ENCODE measurements at places on chromosomes 16 and 17.

GRCh38 chr16:22664132-22664531 lies 149.8 kb upstream of the HS3ST2 start:
- no peak for DNase-seq

GRCh38 chr17:51455211-51455610 lies 194.9 kb downstream of the UTP18 start:
- DNase-seq: no peak

GRCh38 chr16:61987474-61988012 lies 48.7 kb downstream of the CDH8 start:
- no peak for DNase-seq

- DNase-seq: no peak
These were observed 204.9 kb upstream of the CDH13 start for GRCh38 chr16:82421851-82422250.

DNA sequence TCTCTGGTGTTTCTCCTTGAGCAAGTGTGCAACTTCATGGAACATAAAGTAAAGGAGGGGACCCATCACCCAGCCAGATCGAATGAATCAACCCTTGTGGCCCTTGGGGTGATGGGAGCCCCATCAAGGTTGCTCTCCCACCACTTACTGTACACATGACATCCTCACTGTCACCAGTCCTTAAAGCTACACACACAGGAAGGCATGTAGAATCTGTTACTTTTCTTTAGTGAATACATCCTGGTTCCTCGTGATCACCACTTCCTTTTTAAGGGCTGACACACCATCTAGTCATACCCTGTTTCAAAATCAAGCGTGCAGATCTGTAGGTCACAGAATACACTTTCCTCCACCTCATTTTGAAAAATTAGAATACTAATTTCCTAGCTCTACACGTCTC lies 22.6 kb upstream of the MPHOSPH6 start:
- no peak for DNase-seq

DNA sequence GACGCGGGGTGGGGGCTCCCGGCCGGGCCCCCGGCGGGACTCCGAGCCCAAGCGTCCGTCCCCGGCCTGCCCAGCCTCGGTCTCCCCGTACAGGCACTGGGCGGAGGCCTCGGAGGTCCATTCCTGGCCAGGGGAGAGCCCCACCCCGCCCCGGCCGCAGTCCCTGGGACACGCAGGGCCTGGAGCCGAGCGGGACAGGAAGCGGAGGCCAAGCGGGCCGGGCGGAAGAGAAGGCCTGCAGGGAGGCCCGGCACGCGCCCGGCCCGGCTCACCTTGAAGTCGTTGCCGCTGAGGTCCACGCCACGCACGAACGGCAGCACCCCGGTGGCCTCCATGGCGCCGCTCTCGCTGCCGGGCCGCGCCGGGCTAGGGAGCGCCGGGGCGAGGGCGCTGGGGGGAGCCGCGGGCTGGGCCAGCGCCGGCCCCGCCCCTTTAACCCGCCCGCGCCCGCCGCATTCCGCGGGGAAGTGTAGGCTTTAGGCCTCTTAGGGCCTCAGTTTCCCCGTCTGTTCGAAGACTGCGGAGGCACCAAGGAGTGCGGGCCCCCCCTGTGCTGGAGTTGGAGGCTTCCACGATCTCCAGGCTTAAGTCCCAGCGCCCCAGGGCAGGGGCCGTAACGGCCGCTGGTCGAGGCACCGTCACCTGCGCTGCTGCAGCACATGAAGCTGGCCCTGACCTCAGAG lies at the start of gene FLII:
Gene FLII, minus strand, starts transcription at position 383 of the 683 bp plus-strand sequence. Its CDS starts 48 bp downstream, at position 335.
- peak; percentile 35 for DNase-seq

- no peak for DNase-seq
These were observed 8.3 kb upstream of the EDC4 start for GRCh38 chr16:67864594-67864993.

DNA sequence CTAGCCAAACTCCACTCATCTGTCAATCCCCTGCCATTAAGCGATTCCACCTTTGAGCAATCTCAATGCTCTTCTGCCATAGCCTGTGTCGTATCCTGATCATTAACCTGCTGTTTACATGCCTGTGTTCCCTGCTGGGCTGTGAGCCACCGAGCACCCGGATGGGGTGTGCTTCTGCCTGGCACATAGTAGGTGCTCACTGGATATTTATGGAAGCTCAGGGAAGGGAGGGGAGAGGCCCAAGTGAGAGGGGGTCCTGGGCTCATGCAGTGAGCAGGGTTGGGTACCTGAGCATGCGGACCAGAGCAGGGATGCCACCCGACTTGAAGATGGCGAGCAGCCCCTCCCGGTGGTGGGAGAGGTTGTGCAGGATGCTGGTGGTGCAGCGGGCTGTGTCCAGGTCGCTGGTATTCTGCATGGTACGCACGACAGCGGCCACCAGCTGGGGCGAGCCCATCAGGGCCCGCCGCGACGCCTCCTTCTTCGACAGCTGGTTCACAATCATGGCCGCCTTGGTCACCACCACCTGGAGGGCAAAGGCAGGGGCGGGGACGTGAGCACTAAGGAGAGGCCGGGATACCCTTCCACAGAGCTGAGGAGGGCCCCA lies 17.7 kb downstream of the JUP start:
- DNase-seq: no peak

GRCh38 chr17:1661045-1661444 lies 11.4 kb upstream of the RILP start:
- no peak for DNase-seq

DNA sequence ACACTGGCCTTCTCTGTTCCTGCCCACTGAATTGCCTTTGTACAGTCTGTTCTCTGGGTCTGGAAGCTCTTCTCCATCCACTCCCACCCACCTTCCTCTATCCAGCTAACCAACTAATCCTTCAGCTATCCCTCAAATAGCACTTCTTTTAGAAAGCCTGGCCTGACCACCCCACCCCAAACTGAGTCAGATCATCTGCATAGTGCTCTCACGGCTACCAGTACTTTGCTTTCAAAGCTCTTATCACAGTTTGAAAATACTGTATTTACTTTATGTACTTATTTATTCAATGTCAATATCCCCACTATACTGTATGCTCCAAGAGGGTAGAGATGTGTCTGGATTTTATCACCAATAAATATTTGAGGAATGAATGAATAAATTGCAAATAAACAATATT lies 4.5 kb upstream of the CLDN7 start:
- DNase-seq: no peak

- no peak for DNase-seq
These were observed 4.6 kb downstream of the MYBBP1A start for GRCh38 chr17:4550534-4551039.

DNA sequence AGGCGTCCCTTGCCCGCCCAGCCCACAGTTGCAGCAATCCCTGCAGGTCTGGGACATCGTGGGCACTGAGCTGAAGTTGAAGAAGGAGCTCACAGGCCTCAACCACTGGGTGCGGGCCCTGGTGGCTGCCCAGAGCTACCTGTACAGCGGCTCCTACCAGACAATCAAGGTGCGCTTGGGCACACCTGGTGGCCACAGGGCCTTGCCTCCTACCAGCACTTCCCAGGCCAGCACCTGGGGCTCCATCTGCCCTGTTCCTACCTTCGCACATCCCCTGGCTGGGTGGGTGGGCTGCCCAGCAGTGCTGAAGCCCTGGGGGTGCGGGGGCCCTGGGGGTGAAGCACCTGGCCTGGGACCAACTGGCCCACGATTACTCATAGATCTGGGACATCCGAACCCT lies 19.9 kb downstream of the TRAF7 start:
- DNase-seq: no peak

DNA sequence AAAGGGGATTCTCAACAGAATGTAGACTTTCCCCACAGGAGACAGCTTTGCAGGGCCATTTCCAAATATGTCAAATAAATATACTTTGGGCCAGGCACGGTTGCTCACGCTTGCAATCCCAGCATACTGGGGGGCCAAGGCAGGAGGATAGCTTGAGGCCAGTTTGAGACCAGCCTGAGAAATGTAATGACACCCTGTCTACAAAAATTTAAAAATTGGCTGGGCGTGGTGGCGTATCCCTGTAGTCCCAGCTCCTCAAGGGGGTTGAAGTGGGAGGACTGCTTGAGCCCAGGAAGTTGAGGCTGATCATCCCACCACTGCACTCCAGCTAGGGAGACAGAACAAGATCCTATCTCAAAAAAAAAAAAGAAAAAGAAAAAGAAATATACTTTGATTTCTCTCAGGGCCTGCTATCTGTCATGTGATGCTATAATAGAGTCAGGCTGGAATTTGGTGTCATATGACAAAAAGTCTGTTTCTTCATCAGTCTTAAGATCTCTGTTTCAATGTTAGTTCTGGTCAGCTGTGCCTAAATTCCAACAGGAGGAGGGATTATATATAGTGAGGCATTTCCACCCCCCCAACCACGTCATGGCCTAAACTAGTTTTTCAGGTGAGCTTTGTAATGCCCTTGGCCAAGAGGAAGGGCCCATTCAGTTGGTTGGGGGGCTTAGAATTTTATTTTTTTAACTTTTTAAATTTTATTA lies 4.3 kb upstream of the ZDHHC7 start:
- DNase-seq: no peak

Measured in NCI-H1105 (cell line).